ENCODE measurements at places on chromosomes 16 and 17.
A peak's percentile ranks its signal among the peaks of the same experiment; 100 is the strongest.

DNA sequence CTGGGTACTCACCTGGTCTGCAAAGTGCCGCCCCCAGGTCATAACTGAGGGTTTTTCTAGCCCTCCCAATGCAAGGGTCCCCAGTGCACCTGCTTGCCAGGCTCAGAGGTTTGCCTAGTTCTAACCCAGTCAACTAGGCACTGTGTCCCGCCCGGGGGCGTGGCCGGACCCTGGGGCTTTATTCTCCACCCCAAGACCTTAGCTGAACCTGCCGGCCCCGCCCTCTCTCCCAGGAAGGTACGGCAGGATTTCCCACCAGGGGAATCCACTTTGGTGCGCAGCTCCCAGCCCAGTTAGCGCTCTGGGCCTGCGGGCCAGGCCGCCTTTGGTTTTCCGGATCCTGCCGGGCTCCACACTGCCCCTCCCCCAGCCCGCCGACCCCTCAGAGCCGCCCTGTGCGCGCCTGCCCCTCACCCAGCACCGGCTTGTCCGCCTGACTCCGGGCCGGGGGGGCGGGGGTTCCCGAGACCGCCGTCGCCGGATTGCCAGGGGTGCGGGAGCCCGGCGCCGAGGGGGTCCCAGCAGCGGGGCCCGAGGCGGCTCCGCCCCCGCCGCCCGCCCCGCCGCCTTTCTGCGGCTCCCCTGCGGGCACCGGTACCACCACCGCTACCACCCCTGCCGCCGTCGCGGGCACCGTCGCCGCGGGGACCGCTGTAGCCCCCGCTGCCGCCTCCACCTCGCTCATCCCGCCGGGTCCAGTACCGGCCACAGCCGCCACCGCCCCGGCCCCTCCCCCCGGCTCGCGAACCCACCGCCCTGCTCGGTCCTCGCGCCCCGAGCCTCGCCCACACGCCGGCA, 424 bp downstream of the YBX2 start:
- peak; percentile 77 for DNase-seq

GRCh38 chr16:8380311-8380710, 210.0 kb downstream of the TMEM114 start:
- no peak for DNase-seq

DNA sequence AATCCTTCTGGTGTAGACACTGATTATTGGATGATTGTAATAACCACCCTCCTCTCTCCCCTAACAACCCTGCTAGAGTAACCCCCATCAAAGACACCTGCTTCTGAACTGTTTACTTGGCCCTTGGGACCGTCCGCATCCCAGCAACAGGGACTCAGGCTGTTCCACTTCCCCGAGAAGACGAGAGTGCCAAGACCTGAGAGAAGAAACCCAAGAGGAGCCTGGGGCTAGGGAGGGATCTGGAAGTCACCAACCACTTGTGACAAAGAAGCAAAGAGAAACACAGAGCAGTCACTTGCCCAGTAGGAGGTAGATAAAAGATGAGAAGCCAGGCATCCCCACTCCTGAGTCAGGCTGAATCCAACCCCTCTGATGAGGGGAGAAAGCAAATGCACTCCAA, 84.3 kb downstream of the CDH11 start:
- DNase-seq: no peak

- no peak for DNase-seq
Measured at GRCh38 chr16:70257391-70257790, 5.7 kb upstream of the EXOSC6 start.

DNA sequence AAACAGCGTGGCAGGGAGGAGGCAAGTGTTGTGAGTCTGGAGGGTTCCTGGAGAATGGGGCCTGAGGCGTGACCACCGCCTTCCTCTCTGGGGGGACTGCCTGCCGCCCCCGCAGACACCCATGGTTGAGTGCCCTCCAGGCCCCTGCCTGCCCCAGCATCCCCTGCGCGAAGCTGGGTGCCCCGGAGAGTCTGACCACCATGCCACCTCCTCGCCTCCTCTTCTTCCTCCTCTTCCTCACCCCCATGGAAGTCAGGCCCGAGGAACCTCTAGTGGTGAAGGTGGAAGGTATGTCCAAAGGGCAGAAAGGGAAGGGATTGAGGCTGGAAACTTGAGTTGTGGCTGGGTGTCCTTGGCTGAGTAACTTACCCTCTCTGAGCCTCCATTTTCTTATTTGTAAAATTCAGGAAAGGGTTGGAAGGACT, at the start of gene CD19:
Gene CD19, plus strand, starts transcription at position 171 of the 425 bp plus-strand sequence. Its CDS starts 30 bp downstream, at position 201.
- no peak for DNase-seq

DNA sequence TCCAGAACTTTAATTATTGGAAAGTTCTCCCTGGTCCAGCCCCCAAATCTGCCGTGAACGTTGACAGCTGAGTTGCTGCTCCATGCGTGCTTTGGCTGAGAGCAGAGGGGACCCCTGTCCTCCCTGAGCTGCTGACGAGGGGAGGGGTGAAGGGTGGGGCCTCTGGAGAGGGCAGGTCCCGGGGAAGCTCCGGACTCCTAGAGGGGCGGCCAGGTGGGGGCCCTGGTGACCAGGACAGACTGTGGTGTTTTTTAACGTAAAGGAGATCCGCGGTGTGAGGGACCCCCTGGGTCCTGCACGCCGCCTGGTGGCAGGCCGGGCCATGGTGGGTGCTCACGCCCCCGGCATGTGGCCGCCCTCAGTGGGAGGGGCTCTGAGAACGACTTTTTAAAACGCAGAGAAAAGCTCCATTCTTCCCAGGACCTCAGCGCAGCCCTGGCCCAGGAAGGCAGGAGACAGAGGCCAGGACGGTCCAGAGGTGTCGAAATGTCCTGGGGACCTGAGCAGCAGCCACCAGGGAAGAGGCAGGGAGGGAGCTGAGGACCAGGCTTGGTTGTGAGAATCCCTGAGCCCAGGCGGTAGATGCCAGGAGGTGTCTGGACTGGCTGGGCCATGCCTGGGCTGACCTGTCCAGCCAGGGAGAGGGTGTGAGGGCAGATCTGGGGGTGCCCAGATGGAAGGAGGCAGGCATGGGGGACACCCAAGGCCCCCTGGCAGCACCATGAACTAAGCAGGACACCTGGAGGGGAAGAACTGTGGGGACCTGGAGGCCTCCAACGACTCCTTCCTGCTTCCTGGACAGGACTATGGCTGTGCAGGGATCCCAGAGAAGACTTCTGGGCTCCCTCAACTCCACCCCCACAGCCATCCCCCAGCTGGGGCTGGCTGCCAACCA, at the start of gene MC1R:
Gene MC1R, plus strand, starts transcription at position 410 of the 895 bp plus-strand sequence. Its CDS starts 397 bp downstream, at position 807.
- DNase-seq: peak; percentile 39

DNA sequence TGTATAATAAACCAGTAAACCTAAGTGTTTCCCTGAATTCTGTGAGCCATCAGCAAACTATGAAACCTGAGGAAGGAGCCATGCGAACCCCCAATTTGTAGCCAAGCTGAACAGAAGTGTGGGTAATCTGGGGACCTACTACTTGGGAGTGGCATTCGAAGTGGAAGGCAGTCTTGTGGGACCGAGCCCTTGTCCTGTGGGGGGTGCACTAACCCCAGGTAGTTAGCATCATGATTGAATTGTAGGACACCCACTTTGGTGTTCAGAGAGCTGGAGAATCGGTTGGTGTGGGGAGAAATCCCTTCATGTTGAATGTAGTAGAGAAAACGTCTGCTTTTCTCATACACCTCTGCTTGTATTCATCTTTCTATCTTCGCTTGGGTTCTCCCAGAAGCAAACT, 79.7 kb upstream of the CPHXL start:
- DNase-seq: no peak

DNA sequence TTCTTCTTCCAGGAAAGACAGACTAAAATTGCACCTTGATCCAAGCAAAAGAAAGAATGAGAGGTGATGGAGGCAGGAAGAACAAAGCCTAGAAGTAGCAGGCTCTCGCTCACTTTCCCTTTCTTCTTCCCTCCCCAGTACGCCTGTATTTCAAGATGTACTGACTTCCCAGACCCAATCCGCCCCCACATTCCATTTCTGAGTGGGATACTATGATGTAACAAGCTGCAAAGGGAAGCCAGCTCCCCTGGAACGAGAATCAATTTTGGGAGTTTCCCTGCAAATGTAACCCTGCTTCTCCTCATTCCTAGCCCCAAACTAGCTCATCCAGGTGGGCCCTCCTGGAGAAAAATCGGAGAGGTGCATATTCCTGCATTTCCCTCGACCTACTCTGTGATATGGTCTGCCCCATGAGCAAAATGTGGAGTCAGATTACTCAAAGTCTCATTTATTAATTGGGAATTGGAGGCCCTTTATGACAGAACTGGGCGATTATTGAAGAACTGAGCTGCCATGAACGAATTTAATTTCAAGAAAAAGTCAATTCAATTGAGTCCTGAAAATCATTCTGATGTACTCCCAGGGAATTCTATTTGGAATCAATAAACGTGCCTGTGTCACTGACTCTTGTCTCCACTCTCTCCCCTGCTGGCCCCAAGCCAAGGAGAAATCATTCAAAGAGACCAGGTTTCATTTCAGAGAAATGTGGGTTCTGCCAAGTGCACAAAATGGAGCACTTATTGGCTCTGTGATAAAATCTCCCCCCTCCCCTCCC, 398.9 kb downstream of the SHISA9 start:
- no peak for DNase-seq

DNA sequence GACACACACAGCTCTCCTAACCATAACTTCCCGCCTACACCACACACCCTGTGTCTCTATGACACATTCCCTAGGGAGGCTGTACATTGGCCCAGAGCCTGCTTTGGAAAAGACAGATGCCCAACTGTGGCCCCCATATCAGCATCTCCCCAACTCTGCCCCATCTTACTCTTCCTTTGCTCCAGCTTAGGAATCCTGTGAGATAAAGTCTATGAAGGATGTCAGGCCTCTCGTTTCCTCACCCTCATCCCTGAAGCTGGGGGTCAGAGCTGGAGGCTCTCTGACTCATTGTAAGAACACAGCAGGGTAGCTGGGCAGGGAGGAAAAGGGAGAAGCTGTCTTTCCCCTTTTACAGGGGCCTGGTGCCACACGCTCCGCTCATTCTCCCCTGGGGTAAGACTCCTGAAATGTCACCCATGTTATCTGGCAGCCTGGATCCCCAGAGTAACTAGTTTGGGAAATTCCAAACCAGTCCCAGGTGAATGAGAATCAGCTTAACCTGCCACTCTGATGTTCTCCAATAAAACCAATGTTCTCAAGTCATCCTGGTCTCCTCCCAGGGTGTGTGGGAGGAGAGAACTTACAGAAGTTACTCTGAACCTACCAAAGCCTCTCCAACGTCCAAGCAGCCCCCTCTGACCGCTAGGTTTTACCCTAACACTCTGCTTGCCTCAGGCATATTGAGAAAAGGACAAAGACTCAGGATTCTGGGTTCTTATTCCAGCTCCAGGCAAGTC, 2.8 kb downstream of the RAPGEFL1 start:
- no peak for DNase-seq

DNA sequence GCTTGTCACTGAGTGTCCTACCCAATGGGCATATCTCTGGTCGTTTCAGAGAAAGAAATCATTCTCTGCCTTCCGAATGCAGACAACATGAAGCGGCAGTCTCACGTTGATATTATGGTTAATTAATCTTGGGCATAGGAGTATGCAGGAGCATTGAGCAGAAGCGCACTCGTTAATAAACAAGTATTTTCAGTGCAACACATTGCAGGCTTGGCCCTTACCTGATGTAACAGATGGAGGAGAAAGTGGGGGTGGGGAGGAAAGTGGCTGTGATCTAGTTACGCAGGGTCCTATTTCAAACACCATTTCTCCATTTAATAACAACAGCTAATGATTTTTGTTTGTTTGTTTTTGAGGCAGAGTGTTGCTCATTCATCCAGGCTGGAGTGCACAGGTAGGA, 414.0 kb upstream of the RBFOX1 start:
- no peak for DNase-seq

DNA sequence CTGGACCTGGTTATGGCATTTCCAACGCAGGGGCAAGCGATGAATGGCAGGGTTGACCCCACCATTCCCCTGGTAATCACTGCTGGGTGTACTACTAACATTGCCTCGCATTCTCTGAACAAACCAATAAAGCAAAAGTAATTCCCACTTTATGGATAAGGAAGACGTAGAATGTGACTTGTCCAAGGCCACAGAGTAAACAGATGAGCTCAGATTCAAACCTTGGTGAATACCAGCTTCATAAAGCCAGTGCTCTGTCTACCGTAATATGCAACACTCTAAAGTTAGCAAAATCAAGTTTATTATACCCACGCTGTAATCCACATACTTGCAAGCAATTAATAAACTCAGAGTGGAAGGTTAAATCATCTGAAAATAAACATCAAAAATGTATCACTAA, 59.6 kb downstream of the ANKFY1 start:
- DNase-seq: no peak

GRCh38 chr17:74211912-74212208, 1.5 kb upstream of the TTYH2 start:
- no peak for DNase-seq

DNA sequence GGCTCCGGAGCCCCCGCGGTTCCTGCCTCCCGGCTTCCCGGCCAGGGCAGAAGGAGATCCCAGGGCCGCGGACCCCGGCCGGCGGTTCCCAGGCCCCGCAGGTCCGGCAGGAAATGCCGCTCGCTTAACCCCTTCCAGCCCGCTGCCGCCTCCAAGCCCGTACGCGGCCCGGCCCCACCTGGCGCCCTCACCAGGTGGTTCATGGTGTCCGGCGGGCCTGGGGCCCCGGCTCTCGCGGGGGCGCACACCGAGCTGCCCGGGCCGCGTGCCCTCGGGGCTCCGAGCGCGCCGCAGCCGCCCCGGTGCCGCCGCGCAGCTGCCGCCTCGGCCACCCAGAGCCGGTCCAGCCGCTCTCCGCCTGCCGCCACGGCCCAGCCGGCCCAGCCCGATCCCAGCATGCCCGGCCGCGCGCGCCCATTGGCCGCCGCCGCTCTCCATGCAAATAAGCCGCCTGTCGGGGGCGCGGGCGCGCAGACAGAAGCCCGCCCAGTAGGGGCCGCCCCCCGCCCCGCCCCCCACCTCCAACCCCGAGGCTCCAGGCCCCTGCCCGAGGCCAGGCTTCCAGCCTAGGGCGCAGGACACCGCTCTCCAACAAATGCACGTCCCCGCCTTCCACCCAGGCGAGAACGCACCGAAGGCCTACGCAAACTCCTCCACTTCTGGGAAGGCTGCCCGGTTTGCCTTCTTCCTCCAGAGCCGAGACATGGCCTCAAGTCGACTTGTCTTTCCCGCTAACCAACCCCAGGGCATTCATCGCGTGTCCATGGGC, at the start of gene BCAR1:
Gene BCAR1, minus strand, starts transcription at position 345 of the 769 bp plus-strand sequence. Its CDS starts 142 bp downstream, at position 203.
- peak; percentile 94 for DNase-seq

Data from kidney (tissue), 22 donors.